ENCODE measurements at places on chromosomes 6 and 20. TPM values are rescaled to one million over a fixed set of nuclear protein-coding genes. Genes with fewer than 3 reads are reported as not detected.

ARMH2 gene
- total RNA-seq, result not detected

C6orf163 gene
- 2.4 TPM for total RNA-seq

PPP1R14C gene
- 0.36 TPM for total RNA-seq

HS3ST5 gene
- total RNA-seq, result not detected

JARID2 gene
- total RNA-seq, result 29.6 TPM

DEFB132 gene
- total RNA-seq, result not detected

CAGE1 gene
- total RNA-seq, result 0.15 TPM

SLC35D3 gene
- total RNA-seq, result not detected

Measured in melanocyte of skin (primary cell).